Central memory CD8-positive, alpha-beta T cell (primary cell): ENCODE measurements at places on chromosomes 7 and 10.

GRCh38 chr10:26706936-26707335 is 9.4 kb downstream of the PDSS1 start:
- no peak for DNase-seq

- no peak for DNase-seq
Measured at GRCh38 chr7:158812684-158813083, 16.6 kb downstream of the ESYT2 start.

- no peak for DNase-seq
Measured at GRCh38 chr7:38873433-38873832, 35.6 kb downstream of the VPS41 start.

DNA sequence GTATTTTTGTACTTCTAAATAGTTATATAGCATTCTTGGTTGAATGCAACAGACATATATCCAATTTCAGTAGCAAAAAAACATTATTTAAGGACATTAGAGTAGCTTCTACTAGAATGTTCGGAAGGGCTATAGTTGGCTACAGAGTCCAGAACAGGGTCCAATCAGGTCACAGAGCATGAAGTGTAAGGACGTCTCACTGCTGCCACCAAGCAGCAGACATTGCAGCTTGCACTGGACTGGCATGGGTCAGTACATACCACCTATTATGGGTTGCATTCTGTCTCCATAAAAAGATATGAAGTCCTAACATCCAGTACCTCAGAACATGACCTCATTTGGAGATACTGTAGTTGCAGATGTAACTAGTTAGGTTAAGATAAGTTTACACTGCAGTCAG is 87.3 kb downstream of the LHFPL3 start:
- no peak for DNase-seq

- no peak for DNase-seq
Measured at GRCh38 chr7:156639426-156640256, 933 bp upstream of the RNF32 start.

- no peak for DNase-seq
Measured at GRCh38 chr7:21367081-21367480, 60.8 kb upstream of the SP4 start.

DNA sequence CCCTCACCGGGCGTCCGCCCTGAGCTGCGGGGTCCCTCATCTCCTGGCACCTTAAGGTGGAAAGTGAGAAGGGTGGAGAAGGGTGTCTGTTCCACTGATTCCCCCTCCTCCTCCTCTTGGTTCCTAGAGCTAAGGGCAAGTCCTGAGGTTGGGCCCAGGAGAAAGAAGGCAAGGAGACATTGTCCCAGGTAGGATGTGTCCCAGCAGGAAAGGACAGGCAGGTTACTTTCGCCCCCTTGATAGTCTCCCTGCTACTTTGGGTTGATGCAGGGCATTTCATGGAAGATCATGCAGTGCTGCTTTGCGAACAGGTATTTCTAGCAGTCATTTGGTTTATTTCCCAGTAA is 582 bp downstream of the STEAP2 start:
- DNase-seq: no peak

- DNase-seq: no peak
Measured at GRCh38 chr10:127398971-127399365, 150.1 kb upstream of the NPS start.

DNA sequence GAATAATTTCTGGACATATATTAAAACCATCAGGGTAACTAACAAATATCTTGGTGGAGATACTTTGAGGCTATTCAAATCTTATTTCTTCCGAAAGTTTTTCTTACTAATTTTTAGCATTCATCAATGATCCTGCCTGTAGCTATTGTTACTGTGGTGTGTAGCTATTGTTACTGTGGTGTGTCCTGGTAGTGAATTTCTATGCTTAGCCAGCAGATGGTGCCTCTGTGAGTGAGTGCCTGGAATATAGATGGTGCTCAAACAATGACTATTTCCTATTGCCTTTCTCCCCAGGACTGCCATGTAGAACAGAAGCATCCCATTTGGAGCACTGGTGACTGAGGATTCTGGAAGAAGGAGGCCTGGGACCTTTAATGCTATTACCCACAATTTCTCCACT is 245.7 kb downstream of the CCSER2 start:
- DNase-seq: no peak

- DNase-seq: no peak
Measured at GRCh38 chr10:32377458-32378259, 30.7 kb upstream of the EPC1 start.

GRCh38 chr7:157983502-157984422 is 603.9 kb downstream of the PTPRN2 start:
- no peak for DNase-seq

DNA sequence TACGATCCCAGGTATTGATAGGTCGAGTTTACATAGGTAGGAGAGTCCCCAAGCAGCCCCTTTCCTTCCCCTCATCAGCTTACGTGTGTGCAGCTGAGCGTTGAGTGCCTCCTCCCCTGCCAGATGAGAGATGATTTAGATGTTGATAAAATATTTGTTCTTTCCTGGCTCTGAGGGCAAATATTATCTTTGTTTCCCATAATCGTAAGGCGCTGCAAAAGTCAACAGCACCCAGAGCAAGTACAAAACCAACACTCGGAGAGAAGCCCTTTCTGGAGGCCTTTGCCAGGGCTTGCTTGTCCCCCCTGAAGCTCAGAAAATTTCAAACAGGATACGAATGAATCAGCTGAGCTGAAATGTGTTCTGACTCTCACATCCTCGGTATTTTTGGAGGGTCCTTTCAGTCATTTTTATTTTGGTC is 683.2 kb downstream of the LRMDA start:
- no peak for DNase-seq

GRCh38 chr10:122981066-122981464 is 864 bp downstream of the PSTK start:
- DNase-seq: no peak

DNA sequence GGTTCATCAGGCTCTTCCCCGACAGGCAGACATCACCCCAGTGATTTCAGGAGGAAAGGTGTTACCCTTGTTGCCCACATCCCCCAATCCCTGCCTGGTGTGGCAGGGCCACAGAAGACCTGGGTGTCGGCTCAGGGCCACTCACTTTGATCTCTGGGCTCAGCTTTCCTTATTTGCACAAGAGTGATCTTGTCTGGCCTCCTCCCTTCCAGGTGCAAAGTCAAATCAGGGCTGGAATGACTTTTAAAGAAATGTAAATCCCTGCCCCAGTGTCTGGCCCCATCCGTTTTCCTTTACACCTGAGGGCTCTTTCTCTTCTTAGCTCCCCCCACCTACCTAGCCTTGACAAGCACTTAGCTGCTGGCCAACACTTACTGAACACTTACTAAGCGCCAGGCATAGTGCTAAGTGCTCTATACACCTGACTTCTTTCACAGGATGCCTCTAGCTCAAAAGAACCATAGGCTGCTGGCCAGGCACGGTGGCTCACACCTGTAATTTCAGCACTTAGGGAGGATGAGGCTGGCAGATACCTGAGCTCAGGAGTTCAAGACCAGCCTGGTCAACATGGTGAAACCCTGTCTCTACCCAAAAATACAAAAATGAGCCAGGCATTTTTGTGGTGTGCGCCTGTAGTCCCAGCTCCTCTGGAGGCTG is 979 bp upstream of the NODAL start:
- DNase-seq: no peak

- DNase-seq: no peak
Measured at GRCh38 chr10:75611172-75611992, 180.0 kb downstream of the LRMDA start.

DNA sequence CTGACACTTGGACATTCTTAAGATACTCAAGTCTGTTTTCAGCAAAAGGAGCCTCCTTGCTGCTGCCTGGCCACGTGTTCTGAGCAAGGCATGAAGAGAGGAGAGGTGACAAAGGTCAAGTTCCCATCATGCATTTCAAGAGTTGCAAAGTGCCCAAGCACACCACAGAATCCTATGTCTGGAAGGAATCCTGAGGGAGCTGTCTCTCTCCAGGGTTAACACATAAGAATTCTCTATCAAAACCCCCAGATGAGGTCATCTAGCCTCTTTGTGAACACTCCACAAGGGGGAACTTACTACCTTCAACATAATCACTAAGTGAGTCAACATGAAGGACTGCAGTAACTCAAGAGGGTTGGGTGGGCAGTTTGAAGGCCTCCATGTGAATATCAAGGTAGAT is 155.5 kb downstream of the RNF216 start:
- DNase-seq: no peak

DNA sequence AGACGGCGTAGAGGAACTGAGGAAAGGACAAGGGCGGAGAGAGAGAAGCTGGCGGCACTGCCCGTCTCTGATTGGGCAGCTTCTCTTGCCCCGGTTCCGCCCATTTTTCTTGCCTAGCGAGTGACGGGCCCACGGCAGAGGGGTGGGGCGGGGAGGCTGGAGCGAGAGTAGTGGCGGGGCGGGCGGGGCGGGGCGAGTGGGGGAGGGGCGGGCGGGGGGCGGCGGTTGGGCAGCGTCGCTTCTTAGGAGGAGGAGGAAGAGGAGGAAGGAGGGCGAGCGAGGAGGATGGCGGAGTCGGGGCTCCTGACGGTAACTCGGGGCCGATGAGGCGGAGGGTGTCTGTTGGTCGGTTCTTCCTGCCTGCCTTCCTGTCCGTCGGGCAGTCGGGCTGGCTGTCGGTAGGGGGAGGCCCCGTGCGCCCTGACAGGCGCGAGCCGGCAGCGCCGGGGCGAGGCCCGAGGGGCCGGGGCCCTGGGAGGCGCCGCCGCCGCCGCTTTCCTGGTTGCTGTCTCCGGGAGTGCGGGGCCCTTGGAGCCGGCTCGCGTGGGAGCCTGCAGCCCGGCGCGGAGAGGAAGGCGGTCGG is at the start of gene SHOC2:
Gene SHOC2 (plus strand): TSS at position 256 of the 583 bp plus-strand sequence. CDS start 44,755 bp downstream, outside the sequence.
- DNase-seq: peak; percentile 88
